ENCODE measurements at places on chromosomes 4 and X. TPM values are rescaled to one million over a fixed set of nuclear protein-coding genes. Genes with fewer than 3 reads are reported as not detected.

FGD1 gene
- total RNA-seq: 2.0 TPM

PCDH11X gene
- not detected for total RNA-seq

RAB40AL gene
- 0.28 TPM for total RNA-seq

STBD1 gene
- 2.2 TPM for total RNA-seq

VCX3B gene
- total RNA-seq: not detected

TCEAL7 gene
- 16.1 TPM for total RNA-seq

MID1 gene
- 63.0 TPM for total RNA-seq

DNA sequence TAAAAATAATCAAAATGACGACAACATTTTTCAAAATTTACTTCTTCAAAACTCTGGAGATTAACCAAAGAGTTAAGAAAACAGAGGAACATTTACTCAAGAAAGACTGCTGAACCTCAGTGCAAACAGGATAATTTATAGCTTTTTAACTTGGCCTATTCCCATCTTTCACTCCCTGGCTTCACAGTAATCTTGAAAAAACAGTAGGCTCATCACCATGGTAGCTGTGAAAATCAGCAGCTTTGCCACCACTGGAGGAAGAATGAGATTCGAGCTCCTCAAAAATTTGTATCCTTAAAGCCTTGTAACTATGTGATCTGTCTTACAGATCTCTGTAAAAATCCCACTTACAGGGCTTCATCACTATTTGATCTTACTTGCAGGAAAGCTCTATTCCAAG lies 447.7 kb upstream of the CTSO start:
- DNase-seq: no peak
- H3K4me3 ChIP-seq: no peak overlapping the region
- H3K36me3 ChIP-seq: no peaks in the 10 kb centered on the region
- H3K27me3 ChIP-seq: no peaks in the 10 kb centered on the region

DNA sequence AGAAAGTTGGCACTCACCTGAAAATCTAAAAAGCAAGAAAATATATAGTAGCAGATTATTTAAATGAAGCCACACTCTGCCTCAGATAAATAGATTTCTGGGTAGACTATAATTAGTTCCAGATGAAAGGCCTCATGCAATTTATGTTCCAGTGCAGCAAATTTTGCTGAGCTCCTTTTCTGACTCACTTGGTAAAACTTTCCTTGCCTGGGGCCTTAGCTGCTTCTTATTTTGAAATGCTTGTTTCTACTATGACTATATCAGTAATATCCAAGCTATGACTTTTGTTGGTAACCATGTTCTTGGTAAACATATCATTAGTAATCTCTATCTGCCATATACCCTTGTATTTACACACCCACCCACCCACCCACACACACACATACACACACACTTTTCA lies 961.8 kb downstream of the SH3BGRL start:
- H3K27me3 ChIP-seq: no peaks in the 10 kb centered on the region
- no peak for DNase-seq
- H3K36me3 ChIP-seq: no peaks in the 10 kb centered on the region

GRCh38 chrX:40496728-40497127 lies 84.0 kb upstream of the ATP6AP2 start:
- no peak overlapping the region for H3K4me3 ChIP-seq
- no peak overlapping the region for H3K27ac ChIP-seq
- H3K27me3 ChIP-seq: peaks cover 25% of the 10 kb centered on the region
- peak; percentile 29 for DNase-seq
- H3K4me1 ChIP-seq: no peaks in the 10 kb centered on the region

- peaks cover 2% of the 10 kb centered on the region for H3K4me1 ChIP-seq
- peaks cover 4% of the 10 kb centered on the region for H3K27me3 ChIP-seq
- no peak for DNase-seq
- no peaks in the 10 kb centered on the region for H3K36me3 ChIP-seq
- H3K27ac ChIP-seq: no peak overlapping the region
These were observed 186.6 kb downstream of the CPEB2 start for GRCh38 chr4:15188605-15189539.

- H3K36me3 ChIP-seq: no peaks in the 10 kb centered on the region
- no peak overlapping the region for H3K4me3 ChIP-seq
- peaks cover 70% of the 10 kb centered on the region for H3K27me3 ChIP-seq
- H3K27ac ChIP-seq: no peak overlapping the region
These were observed 106.2 kb upstream of the AFAP1 start for GRCh38 chr4:8045909-8046308.

GRCh38 chr4:7075962-7076695 lies 8.3 kb upstream of the GRPEL1 start:
- no peak overlapping the region for H3K27ac ChIP-seq
- H3K36me3 ChIP-seq: no peaks in the 10 kb centered on the region
- DNase-seq: no peak
- H3K27me3 ChIP-seq: peaks cover 10% of the 10 kb centered on the region
- 0 out of 2 replicates have a peak, but pooled peaks cover 2% of the 10 kb centered on the region for H3K4me1 ChIP-seq
- H3K4me3 ChIP-seq: no peak overlapping the region

GRCh38 chr4:74056858-74057562 lies 18.5 kb upstream of the CXCL3 start:
- H3K4me3 ChIP-seq: no peak overlapping the region
- H3K27ac ChIP-seq: peak overlapping the region; percentile 43
- H3K27me3 ChIP-seq: no peaks in the 10 kb centered on the region

- no peaks in the 10 kb centered on the region for H3K36me3 ChIP-seq
- no peaks in the 10 kb centered on the region for H3K4me1 ChIP-seq
- no peak overlapping the region for H3K4me3 ChIP-seq
- H3K27me3 ChIP-seq: no peaks in the 10 kb centered on the region
- DNase-seq: no peak
These were observed 37.7 kb upstream of the FRAS1 start for GRCh38 chr4:78019414-78019813.

- no peak overlapping the region for H3K4me3 ChIP-seq
- no peaks in the 10 kb centered on the region for H3K27me3 ChIP-seq
- peak overlapping the region; percentile 55 for H3K27ac ChIP-seq
- 0 out of 2 replicates have a peak, but pooled peaks cover 4% of the 10 kb centered on the region for H3K36me3 ChIP-seq
- H3K4me1 ChIP-seq: peaks cover 15% of the 10 kb centered on the region
These were observed 44.8 kb downstream of the PDS5A start for GRCh38 chr4:39932776-39933402.

DNA sequence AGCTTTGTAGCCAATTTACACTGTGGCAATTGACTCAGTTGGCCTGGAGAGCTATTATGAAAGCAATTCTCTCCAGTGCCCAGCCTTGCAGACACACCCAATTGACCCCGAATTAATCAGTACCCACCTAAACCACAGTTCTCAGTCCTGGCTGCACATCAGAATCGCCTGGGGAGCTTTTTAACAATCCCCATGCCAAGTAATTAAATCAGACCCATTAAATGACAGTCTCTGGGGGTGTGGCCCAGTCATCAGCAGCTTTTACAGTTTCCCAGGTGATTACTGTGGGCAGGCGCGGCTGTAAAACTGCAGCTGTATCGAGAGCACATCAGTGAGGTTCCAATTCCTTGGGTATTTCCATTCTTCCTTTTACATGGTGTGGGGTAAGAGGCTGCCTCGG lies 460.9 kb upstream of the FAT1 start:
- no peak overlapping the region for H3K4me3 ChIP-seq
- H3K27me3 ChIP-seq: no peaks in the 10 kb centered on the region
- H3K4me1 ChIP-seq: peaks cover 4% of the 10 kb centered on the region
- no peak for DNase-seq
- no peak overlapping the region for H3K27ac ChIP-seq
- no peaks in the 10 kb centered on the region for H3K36me3 ChIP-seq

- no peaks in the 10 kb centered on the region for H3K36me3 ChIP-seq
- no peaks in the 10 kb centered on the region for H3K27me3 ChIP-seq
- peaks cover 12% of the 10 kb centered on the region for H3K4me1 ChIP-seq
- no peak overlapping the region for H3K4me3 ChIP-seq
- peak; percentile 89 for DNase-seq
- H3K27ac ChIP-seq: no peak overlapping the region
These were observed 7.2 kb downstream of the PRKG2 start for GRCh38 chr4:81207828-81208227.

DNA sequence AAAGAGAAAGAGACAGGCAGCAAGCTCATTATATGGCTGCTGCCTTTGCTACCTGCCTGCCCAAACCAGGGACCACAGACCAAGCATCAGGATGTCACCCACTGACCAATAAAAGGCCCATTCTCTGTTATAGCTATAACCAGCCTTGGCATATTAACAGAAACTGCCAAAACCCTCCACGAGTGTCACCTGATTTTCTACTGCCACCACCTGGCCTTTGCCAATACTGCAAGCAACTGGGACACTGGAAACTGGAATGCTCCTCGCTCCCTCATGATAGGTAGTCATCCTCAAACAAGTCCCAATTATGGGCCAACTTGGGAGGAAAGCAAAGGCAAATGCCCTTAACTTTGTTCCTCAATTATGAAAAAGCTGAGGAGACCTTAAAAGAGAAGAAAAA lies 76.0 kb downstream of the SPIN4 start:
- H3K4me3 ChIP-seq: no peak overlapping the region
- no peaks in the 10 kb centered on the region for H3K36me3 ChIP-seq
- no peaks in the 10 kb centered on the region for H3K4me1 ChIP-seq
- DNase-seq: peak; percentile 10

DNA sequence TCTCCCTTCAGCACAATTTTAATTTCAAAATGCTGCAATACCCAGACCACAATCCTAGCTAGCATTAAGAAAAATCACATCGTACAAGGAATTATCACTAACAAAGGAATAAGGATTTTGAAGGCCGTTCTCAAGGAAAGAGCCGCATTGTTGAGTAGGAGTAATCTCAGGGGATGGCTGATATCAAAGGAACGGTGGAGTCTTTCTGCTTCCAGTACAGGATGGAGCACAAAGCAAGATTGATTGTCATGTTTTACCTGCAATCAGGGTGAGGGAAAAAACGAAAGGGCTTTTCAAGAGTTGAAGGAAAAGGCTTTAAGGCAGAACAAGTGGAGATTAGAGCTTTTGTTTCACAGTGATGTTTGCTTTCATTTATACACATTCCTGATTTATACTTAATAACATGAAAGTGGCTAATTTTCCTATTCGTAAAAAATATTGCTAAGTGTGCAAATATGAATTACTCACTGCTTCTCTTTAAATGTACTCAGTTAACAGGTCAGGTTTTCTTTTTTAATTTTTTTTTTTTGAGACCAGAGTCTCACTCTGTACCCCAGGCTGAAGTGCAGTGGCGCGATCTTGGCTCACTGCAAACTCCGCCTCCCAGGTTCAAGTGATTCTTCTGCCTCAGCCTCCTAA lies 207.0 kb downstream of the TRIML1 start:
- H3K4me3 ChIP-seq: no peak overlapping the region
- H3K4me1 ChIP-seq: no peaks in the 10 kb centered on the region
- DNase-seq: no peak
- H3K36me3 ChIP-seq: no peaks in the 10 kb centered on the region

DNA sequence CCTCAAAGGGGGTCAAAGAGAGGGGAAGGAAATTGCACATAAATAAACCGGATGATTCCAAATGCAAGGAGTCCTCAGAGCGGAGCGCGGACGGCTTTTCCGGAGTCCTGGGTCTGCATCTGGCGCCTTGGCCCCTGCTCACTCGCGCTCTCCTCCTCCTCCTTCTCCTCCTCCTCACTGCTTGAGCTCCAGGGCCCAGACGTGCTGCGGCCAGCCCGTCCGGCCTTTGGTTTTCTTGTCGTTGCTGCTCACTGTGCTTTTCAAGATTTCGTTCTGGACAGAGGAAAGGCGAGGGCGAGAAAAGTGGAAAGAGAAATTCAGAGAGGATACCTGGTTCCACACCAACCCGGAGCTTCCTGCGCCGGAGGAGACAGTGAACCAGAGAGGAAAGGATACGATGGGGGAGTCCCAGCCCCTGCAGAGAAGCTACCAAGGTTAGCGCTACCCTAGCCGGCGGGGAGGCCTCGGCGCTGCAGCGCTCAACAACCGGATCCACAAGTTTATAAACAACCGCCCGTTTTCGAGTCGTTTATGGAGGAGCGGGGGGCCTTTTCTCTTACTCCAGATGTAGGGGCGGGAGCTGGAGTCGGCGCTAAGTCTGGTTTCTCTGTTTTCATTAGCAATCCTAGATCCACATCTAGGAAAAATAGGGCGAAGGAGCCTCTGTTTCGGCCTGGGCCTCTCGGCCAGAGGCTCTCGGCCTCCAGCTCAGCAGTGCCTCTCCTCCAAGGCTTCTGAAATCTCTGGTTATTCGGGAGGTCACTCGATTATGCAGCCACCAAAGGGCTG lies 2.7 kb downstream of the HAND2 start:
- peaks cover 85% of the 10 kb centered on the region for H3K27me3 ChIP-seq
- no peaks in the 10 kb centered on the region for H3K4me1 ChIP-seq
- H3K36me3 ChIP-seq: no peaks in the 10 kb centered on the region
- H3K4me3 ChIP-seq: no peak overlapping the region
- no peak overlapping the region for H3K27ac ChIP-seq
- DNase-seq: no peak

DNA sequence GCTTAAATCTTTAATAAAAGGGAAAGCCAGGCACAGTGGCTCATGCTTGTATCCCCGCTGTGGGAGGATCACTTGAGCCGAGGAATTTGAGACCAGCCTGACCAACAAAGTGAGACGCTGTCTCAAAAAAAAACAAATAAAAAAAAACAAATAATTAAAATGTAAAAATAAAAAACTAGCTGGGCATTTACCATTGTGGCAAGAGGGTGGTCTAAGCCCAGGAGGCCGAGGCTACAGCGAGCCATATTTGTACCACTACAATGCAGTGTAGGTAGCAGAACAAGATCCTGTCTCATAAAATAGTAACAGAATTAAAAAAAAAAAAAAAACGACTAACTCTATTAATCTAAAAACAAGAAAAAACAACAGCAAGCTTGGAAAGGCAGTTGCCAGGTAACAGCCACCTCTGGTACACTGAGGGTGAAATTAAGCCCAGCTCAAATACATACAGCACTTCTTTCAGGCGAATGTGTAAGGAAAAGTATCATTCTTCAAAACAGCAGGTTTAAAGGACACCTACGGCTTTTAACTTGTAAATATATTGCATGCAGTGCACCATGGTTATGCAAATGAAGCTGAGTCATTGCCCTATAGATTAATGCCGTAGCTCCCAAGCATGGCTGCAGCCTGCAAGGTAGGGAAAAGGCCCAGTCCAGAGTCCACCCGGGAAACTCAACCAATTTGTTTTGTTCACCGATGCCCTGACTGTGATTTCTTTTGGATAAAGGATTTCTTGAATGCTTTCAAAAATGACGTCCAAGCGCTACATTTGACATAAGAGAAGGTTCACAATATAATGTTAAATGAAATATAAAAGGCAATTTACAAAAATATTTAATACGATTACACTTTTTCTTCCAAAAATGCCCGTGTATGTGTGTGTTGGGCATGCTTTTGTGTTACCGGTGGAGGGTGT lies 14.5 kb upstream of the TXLNG start:
- H3K4me3 ChIP-seq: no peak overlapping the region
- H3K27me3 ChIP-seq: no peaks in the 10 kb centered on the region
- DNase-seq: peak; percentile 86
- H3K4me1 ChIP-seq: no peaks in the 10 kb centered on the region
- no peak overlapping the region for H3K27ac ChIP-seq

GRCh38 chr4:167233685-167234315 lies 494 bp downstream of the SPOCK3 start:
- no peak overlapping the region for H3K27ac ChIP-seq
- no peaks in the 10 kb centered on the region for H3K4me1 ChIP-seq
- peaks cover 7% of the 10 kb centered on the region for H3K27me3 ChIP-seq
- no peaks in the 10 kb centered on the region for H3K36me3 ChIP-seq

DNA sequence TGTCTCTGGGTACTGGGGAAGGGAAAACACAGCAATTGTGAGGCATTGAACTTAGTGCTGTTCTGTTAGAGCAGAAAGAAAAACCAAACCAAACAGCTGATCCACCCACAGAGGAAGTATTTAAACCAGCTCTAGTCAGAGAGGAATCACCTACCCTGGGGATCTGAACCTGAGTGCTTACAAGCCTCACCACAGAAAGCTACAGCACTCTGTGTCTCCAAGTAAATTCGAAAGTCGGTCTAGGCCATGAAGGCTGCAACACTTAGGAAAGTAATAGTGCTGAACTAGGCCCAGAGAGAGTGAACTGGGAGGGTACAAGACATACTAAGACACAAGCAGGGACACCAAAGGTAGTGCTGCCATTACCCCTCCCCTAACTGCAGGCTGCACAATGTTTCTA lies 142.2 kb upstream of the CXorf51A start:
- no peaks in the 10 kb centered on the region for H3K4me1 ChIP-seq
- no peak overlapping the region for H3K27ac ChIP-seq
- DNase-seq: no peak
- H3K4me3 ChIP-seq: no peak overlapping the region

Data from IMR-90 (cell line).